BE2C (cell line): ENCODE measurements at places on chromosomes 13 and 19.

- no peak for DNase-seq
These were observed 89.7 kb upstream of the MCF2L start for GRCh38 chr13:112879283-112879833.

DNA sequence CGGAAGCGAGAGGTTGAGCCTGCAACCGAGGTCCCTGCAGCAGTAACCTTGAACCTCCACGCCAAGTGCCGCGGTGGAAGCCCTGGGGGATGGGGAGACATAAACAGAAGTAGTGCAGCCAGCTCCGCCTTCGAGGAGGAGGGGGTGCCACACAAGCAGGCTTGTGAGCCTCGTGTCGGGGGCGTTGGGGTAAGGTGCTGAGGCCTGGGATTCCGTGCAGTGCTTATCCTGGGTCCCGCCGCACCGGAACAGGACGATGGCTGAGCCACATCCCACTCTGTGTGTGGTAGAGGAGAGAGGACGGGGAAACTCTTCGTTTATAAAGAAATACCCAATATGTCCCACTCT is 51.0 kb downstream of the SOX1 start:
- no peak for DNase-seq

GRCh38 chr13:100388923-100389322 is 199.7 kb downstream of the GGACT start:
- DNase-seq: no peak

GRCh38 chr19:23403581-23404324 is 8.5 kb upstream of the ZNF91 start:
- no peak for DNase-seq

- DNase-seq: no peak
These were observed 33.8 kb upstream of the MEDAG start for GRCh38 chr13:30872276-30872594.

DNA sequence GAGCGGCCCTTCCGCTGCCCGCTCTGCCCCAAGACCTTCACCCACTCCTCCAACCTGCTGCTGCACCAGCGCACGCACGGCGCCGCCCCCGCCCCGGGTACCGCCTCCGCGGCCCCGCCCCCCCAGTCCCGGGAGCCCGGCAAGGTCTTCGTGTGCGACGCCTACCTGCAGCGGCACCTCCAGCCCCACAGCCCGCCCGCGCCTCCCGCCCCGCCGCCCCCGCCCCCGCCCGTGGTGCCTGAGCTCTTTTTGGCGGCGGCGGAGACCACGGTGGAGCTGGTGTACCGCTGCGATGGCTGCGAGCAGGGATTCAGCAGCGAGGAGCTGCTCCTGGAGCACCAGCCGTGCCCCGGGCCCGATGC is 3.2 kb upstream of the NAT14 start:
- no peak for DNase-seq

DNA sequence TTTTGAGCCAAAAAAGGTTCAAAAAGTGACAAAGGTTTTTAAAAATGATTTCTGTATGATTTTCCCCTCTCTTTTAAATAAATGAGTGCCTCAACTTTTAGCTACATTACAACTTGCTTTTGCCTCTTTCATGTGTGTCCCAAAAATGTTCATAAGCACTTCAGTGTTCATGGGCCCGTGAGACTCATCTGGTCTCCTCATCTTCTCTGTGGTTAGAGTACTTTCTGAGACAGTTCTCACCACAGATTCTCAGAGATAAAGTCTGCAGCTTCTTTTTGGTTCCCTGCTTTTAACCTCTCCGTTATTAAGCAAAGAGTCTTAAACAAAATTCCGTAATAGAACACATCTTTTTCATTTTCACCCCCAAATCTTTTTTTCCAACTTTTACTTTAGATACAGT is 156.9 kb downstream of the DLEU7 start:
- DNase-seq: no peak

GRCh38 chr19:1383312-1384084 is at the start of gene NDUFS7:
Gene NDUFS7, plus strand, starts transcription at chr19:1383907. Its CDS starts 20 bp downstream, at chr19:1383927.
- DNase-seq: peak; percentile 92

GRCh38 chr19:2774953-2775555 is 8.0 kb downstream of the SGTA start:
- DNase-seq: no peak

DNA sequence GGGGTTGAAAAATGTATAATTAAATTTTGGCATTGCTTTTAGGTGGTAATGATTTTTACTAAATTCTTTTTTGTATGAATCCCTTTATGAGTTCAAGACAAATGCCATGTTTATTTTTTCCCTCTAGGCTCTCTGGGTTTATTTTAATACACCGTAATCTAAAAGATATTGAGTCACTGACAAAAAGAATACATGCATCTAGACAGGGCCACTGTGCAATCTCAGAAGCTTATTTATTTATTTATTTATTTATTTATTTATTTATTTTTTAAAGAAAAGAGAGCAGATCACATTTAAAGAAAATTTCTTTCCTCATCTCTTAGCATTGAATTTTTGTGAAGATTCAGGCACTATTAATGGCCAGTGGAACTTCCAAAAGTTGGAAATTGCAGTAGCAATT is 283.9 kb upstream of the SLC10A2 start:
- DNase-seq: no peak

DNA sequence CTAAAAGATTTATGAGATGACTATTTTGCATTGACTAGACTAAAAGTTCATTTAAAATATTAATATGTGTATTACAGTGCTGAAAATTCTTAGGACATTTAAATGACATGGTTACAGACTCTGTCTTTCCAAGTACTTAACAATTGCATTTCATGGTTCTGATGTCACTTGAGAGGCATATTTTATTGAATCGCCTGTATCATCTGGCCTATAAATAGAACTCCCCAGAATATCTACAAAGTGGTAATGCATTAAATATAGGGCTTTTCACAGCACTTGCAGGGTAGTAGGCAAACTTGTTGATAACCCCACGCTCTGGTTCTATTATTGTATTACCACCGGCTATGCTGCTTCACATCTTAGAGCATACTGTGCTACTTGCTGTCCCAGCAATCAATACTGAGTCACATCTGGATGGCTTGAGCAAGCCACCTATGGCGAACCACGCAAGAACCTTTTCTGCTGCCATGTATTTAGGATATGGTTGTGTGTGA is 400.6 kb downstream of the HS6ST3 start:
- DNase-seq: no peak

DNA sequence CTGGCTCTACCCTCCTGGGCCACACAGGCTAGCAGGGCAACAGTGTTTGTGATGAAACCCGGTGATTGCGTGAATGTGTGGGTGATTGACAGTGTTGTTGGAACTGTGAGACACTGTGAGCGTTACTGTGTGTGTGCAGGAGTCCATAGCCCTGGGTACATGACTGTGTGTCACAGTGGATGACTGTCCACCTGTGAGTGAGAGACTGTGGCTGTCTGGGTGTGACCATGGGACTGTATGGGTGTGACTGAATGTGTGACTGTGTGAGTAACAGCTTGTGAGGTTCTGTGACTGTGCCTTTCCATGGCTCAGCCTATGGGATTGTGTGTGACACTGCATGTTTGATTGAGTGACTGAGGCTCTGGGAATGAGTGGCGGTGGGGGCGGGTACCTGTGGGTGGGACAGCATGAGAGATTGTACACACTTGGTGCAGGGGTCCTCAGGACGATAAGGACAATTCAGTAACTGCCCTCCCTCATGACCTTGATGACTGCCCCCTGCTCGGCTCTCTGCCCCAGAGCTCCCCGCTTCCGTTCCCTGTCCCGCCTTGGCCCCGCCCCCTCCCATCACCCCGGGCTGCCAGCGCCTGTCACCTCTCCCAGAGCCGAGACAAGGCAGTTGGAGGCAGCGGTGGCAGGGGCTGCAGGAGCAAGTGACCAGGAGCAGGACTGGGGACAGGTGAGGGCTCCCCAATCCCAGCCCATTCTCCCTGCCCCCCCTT is at the start of gene GIPR:
TSS of gene GIPR (plus strand) at position 602 of the 722 bp plus-strand sequence. CDS start 1,300 bp downstream, outside the sequence.
- peak; percentile 55 for DNase-seq

DNA sequence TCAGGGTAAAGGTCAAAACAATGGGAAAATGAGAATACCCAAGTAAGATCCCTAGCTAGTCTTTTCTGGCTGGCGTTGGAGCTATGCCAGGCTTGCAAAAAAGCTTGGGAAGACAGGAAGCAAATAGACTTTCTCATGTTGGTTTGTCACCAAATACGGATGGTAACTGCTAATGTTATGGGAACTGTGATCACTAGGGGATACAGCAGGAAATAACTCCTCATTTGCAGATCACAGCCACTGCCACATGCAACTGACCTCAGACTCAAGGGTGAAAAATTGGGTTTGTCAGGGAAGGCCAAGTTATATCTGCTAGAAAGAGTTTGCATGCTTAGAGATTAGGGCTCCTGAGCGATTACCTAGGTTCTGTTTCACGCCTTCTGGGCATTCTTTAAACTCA is 162.9 kb downstream of the NHLRC3 start:
- no peak for DNase-seq

DNA sequence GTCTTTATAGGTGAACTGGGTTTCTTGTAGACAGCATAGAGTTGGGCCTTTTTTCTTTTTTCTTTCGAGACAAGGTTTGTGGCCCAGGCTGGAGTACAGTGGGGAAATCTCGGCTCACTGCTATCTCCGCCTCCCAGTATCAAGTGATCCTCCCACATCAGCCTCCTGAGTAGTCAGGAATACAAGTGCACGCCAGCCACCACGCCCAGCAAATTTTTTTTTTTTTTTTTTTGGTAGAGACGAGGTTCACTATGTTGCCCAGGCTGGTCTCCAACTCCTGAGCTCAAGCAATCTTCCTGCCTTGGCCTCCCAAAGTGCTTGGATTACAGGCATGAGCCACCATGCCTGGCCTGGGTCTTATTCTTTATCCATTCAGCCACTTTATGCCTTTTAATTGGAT is 5.1 kb upstream of the CALM3 start:
- DNase-seq: no peak

GRCh38 chr13:74070513-74070912 is 63.7 kb downstream of the KLF12 start:
- no peak for DNase-seq

- no peak for DNase-seq
These were observed 3.9 kb upstream of the CERS1 start for GRCh38 chr19:18899624-18900560.

DNA sequence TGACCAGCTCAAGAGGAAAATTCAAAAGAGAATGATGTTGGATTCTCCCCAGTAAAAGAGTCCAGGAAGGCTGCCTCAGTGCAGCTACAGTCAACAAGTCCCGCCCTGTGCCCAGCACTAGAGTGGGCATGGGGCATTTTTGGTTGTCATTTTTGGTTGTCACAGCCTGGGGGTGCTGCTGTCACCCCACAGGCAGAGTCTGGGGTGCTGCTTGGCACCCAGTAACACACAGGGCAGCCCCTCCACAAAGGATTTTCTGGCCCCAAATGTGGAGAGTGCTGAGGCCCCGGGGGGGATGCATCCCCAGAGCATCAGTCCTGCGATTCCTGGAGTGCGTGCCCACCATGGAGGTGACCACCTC is 28.2 kb upstream of the TMEM255B start:
- peak; percentile 4 for DNase-seq
